ENCODE measurements at places on chromosomes 2 and 18.

GRCh38 chr2:203804070-203804469 is 63.5 kb upstream of the CTLA4 start:
- peak; percentile 42 for DNase-seq

DNA sequence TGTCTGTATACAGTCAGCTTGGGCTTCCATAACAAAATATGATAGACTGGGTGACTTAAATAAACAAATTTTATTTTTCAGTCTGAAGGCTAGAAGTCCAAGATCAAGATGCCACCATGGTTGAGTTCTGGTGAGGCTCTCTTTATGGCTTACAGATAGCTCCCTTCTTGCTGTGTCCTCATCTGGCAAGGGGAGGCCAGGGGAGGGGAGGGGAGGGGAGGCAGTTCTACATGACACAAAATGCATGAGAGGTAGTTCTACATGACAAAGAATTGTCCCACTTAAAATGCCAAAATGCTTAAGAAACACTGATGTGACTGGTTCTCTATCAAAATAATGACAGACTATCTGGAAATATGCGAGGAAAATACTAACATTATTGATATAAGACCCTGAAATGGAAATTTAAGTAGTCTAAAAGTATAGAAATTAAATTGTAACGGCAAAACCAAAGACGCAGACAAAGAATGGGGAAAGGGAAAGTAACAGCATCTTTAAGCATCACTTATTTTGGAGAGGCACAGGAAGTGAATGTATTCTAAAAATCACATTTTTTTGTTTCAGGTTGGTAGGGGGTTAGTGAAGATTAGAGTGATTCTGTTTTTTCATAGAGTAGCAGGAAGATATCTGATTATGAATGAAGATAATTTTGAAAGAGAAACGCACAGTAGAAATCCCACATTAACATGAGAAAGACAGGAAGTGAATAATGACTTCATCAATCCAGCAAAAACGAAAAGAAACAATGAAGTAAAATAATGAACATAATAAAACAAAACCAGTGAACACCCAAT is 131.4 kb downstream of the STRN start:
- no peak for DNase-seq

DNA sequence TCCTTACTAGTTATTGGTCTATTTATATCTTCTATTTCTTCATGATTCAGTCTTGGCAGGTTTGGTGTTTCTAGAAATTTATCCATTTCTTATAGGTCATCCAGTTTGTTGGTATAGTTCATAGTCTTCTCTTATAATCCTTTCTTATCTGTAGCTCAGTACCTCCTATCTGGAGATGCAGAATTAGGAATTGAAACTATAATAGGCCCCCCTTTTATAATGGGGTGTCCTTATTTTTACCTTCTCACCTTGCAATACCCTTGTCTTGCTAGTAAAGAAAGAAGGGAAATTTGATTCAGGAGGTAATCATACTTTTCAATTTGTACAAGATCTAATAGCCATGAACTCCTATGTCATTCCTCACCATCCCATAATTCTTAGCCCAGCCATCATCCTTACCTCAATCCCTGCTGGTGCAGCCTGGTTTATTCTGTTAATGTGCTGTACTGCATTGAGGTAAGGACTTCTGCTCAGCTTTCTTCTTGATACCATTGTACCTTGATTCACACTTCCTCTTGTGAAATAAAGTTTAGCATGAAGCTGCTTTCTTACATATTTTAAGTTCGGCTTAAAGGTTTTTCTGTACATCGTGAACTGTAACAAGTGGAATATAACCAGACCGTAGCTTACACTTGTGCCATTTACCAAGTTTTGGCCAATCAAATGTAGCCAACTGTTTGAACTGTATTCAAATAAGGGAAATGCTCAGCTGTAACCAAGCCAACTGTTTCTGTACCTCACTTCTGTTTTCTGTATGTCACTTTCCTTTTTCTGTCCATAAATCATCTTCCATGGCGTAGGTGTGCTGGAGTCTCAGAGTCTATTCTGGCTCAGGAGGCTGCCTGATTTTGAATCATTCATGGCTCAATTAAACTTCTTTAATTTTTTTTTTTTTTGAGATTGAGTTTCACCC is 40.1 kb upstream of the PTH2R start:
- DNase-seq = no peak

- no peak for DNase-seq
Measured at GRCh38 chr2:157898591-157898996, 22.5 kb upstream of the ACVR1 start.

DNA sequence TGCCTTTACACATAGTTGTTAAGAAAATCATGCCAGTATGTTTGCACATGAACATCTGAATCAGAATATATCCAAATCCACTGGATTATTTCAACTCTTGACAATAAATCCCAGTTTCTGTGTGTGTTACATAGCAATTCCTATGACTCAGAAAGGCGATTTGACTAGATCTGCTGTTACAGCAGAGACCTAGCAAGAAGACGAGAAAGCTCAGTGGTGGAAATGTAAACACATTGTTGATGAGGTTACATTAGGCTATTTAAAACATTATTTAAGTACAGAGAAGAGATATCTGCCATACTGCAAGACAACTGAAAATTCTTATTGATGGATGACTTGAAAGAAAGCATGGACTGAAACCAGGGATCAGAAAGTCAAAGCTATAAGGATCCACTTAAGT is 73.0 kb upstream of the SMIM21 start:
- no peak for DNase-seq

DNA sequence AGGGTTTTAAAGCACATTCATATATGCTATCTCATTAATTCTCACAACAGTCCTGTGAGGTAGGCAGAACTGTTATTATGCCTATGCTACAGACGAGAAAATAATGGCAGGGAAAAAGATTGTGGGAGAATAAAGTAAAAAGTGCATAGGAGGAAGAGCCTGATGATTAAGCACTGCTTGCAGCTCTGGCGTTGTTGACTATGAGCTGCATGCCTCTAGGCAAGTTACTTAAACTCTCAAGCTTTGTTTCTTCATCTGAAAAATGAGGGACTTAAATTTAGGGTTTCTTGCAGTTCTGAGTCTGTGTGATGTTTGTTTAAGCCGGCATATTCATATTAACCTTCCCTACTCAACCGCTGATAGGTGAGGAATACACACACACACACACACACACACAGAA is 51.6 kb upstream of the RAPH1 start:
- no peak for DNase-seq

DNA sequence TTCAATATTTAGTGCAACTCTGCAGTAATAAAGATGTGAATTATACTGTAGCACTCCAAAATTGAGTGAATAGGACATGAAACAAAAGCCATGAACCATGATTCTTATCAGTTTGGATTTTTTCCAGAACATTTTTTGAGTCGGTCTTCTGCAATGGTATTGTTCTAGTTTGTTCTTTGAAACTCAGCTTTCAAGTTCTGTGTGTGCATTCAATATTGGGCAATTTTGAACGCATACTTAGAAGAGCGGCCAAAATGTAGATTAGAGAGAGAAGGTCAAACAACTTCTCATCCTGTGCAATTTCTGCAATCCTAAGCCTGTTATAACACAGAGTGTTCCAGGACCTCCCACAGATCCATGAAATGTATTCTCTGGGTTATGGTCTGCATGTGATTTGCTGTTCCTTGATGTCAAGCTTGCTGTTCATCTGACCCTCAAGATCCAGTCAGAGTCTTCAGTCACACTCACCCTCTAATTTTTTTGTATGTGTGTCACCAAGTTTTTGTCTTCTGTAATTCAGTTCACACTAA is 48.3 kb downstream of the TSPYL6 start:
- no peak for DNase-seq

DNA sequence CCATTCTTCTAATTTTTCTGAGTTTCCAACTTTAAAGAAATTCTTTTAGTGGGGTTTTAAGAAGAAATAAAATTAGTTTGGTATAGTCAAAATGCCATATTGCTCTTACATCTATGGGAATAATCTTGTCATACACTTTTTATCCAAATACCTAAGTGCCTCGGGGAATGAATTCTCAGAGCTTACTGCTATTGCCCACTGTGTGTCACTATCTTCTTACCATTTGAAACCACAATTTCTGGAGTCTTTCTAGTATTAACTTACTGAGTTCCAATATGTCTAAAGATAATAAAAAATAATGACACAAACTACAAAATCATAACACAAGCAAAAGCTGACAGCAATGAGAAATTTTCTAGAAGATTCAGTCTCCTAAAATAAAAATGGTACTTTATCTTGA is 23.7 kb upstream of the DNAH6 start:
- no peak for DNase-seq

DNA sequence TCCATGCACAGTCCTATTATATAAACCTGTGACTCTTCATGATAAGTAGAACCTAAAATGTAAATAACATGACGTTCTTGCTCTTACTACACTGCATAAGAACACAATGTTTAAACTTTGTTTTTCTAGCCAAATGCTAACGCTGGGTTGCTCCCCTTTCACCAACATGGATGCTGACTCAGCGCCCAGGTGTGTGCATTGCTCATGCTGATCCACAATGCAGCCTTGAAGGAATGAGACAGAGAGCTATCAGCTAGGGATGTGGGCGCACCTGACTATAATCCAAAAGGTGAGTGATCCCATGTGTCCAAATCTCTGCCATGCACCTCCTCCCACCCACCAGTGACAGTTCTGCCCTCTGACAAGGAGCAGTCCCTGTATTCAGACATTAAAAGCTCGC is 235.0 kb downstream of the IRS1 start:
- no peak for DNase-seq

DNA sequence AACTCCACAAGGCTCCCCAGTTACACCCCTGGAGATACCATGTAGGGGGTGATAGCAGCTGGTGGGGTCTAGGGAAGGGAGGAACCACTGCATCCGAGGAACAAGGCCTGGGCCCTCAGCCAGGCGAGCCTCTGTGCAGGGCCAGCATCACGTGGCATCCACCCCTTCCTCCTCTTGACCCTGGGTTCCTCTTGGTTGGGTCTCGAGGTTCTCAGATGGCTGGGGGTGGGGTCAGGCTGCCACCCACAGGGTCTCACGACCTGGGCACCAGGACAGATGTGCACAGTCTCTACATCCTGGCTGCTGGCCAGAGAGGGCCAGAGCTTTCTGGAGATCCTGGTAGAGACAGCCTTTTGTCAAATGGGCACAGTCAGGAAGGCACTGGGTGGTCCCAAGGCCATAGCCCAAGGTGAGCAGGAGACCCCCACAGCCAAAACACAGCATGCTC is 10.4 kb downstream of the HS6ST1 start:
- peak; percentile 22 for DNase-seq

DNA sequence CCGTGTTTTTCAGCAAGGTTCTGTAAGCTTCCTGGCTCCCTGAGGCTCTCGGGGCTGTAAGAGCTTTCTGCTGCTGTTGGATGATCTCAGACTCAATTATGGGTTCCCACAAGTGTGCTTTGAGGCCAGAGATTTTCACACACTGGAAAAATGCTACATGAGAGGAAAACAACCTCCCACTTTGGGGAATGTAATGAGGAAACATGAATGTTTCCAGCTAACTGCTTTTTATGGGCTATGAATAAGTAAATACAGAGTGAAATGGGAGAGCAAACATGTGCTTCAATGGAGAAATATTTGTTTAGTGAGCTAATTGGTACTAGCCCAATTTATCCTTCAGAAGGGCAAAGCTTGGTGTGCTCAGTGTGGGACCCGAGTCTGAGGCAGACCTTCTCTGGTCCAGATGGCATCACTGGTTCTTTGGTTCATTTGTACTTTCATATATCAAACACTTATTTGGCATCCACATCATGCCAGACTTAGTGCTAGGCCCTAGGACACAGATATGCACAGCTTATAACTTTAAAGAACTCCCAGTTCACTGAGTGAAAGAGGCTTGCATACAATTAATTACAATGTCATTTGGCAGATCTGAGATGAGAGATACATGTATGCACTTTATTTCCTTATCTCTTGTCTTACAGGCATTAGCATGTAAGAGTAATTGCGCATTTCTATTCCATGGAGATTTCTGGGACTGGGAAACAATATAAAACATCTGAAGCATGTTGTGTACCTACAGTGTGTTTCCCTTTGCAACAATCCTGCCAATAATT is 248.8 kb downstream of the RDH14 start:
- peak; percentile 22 for DNase-seq

DNA sequence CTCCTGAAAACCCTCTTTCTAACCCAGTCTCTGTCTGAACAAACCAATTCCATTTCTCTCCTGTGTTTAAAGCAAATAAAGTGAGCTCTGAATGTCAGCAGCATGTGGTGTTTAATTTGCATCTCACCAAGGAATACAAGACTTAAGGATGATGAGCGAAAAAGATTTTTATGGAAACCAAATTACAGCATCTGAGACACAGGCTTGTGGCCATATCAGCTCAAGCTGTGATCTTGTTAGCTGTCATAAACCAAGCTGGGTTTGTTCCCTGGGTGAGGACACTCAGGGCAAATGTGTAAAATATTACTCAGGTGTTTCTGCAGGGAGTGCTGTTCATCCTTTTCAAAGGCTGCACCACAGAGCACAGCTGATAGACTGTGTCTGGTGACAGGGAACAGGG is 129.3 kb upstream of the REV1 start:
- DNase-seq = no peak

DNA sequence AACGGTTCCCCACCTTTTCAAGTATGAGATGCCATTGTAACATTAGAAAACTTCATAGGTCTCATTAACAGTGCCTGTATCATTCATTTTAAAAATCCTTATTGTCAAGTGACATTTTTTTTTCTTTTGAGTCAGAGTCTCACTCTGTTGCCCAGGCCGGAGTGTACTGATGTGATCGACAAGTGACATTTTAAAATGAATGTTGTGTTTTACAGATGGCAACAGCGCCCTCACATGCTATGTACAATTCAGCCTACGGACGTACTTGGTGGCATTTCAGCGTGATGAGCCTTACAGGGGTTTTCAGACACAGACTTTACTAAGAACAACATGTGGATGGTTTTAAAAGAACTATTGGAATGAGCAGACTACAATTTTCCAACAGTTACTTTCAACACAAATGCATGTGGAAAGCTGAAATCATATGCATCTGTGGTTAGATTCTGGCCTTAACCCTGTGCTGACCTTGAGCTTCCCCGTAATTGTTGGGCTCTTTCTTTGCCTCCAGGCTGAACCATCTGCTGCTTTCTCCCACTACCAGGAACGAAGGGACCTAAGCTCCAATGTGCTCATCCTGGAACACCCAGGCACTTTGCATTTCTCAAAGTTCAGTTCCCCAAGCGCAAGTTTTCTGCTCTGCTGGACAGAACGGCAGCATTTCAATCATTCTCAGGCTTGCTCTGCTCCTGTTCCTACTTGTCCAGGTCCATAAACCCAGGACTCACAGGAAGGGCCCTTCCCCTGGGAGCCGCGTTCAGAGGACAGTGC is 119.9 kb upstream of the NDUFV2 start:
- DNase-seq = peak; percentile 53

DNA sequence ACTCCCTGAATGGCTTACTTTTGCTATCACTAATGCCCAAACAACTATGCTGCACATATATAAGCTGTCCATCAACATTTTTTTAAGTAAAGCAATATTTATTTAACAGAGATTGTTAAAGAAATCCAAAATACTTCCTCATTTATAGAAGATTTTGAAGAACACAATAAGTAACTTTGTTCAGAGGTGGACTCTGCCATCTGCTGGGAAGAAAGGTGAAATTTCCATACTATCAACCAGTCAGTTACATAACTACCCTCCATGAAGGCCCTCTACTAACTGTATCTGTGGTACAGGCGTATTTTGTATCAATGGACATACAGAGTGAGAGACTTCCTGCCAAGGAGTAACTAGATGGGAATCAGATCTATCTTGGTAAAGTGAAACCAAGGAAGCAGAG is 106.0 kb downstream of the DTNB start:
- DNase-seq = no peak

Data from right hindlimb (tissue), 1 donor.